Right ventricle myocardium inferior (tissue), 1 donor: ENCODE measurements at places on chromosomes 12 and 14. TPM values are rescaled to one million over a fixed set of nuclear protein-coding genes. Genes with fewer than 3 reads are reported as not detected.

GRCh38 chr14:102234331-102235264 lies 70.4 kb downstream of the MOK start:
- no peak for DNase-seq

- no peak for DNase-seq
Observed at GRCh38 chr12:7123806-7124522, 4.7 kb downstream of the RBP5 start.

- no peak for DNase-seq
Observed at GRCh38 chr12:105474672-105475071, 144.2 kb downstream of the C12orf75 start.

- DNase-seq = peak; percentile 41
Observed at GRCh38 chr14:104978746-104979691, 845 bp upstream of the AHNAK2 start.

DNA sequence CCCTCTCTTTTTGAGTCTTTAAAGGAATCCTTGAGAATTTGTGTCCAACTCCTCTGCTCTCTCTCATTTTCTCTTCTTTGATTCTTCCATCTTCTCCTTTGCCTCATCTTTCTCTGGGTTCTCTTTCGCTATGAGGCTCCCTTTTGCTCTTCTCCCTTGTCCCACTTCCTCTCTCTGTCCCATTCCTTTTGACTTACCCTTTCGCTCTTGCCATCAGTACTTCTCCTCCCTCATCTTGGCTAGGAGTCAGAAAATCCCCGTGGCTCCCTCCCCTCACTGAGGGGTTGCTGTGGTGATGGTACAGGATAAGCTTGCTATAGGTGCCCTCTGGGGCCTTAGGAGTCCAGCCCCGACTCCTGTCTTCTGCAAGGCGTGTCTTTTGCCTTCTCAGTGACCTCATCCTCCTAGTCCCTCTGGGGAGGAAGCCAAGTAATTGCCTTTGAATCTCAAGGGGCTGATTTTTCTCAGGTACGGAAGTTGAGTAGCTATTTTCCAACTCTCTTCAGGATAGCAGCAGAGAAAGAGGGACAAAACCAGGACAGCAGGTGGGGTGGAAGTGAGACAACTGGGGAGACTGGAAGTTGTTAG lies 6.4 kb downstream of the PDE1B start:
- no peak for DNase-seq

- no peak for DNase-seq
Observed at GRCh38 chr12:89801284-89801683, 92.6 kb upstream of the ATP2B1 start.

DNA sequence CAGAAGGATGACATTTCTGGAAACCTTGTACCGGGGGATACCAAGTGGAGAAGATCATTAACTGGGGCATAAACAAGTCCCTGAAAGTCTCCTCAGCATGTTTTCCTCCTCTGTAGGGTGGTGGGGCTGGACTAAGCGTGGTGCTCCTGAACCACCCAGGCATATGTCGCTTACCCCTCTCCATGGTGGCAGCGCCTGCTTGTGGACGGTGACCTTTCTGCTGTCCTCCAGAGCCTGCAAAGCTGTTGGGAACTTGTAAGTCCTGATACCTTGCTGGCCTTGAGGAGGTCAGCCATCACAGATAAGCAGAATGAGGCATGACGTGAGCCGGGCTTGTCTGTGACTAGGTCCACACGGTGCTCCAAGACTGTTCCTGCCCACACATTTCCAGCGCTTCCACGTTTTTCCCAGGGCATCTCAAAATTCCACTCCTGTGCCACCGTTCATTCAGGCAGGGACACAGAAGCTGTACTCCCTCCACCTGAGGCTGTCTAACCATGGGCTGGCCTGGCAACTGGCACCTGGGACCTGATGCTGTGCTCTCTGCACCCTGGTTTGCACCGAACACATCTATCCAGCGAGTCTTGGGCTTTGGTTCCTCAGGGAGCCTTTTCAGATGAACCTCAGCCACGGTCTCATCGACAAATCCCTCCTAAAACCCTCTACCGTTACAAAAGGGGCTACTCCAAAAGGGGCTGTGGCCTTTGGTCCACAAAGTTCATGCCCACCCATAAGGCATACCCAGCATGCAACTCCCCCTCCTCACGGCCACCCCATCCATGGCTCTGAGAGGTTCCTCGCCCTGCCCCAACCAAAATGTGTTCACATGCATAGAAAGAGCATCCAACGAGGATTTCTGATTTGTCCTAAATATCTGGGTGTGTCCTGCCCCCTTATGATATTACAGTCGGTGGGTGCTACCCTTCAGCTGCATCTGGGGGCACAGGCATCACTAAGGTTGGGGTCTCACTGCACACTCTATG lies 199.6 kb upstream of the DIO3 start:
- DNase-seq = no peak

- no peak for DNase-seq
Observed at GRCh38 chr14:75273272-75274049, 5.2 kb upstream of the FOS start.

Gene TSPAN19
- 0.49 TPM for total RNA-seq

Gene POTEM
- total RNA-seq = not detected

Gene NUDT4
- total RNA-seq = 445 TPM

Gene C12orf50
- 0.05 TPM for total RNA-seq
